OCI-LY7 (cell line): ENCODE measurements at places on chromosomes 2 and 18. TPM values are rescaled to one million over a fixed set of nuclear protein-coding genes. Genes with fewer than 3 reads are reported as not detected.

DNA sequence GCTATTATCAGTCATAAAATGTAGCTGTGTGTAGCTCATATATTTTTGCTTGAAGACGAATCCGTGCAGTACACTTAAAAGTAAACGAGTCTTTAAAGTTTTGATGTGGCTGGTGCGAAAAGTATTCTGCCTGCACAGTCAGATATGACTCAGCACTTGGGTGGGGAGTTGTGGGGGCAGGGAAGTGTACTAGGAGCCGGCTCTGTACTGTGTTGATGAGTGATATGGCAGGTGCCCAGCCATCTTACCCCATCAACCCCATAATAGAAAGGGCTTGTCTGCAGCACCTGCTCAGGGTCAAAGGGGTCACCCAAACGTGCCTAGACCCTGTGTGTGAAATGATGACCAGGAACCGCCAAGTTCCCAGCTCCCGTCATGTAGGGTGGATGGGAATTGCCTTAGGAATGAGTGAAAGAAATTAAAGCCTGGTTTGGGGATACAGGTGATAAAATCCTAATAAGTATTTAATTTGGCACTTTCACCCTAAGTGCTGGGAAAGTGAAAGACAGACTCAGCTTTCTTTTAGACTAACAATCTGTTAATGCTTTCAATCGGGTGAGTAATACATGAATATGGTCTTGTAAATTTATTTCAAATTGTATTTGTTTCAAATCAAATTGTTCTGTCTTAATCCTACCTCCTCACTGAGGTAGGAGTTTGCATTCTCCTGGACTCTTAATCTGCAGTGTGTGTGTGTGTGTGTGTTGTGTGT is 48.0 kb downstream of the BCL2L11 start:
- peak; percentile 12 for DNase-seq

- no peak for DNase-seq
Measured at GRCh38 chr2:72931280-72931910, 14.1 kb downstream of the EMX1 start.

GRCh38 chr18:51164761-51165281 is 32.7 kb downstream of the MEX3C start:
- no peak for DNase-seq

Gene GCFC2
- 17.3 and 19.3 TPM in 2 replicates for total RNA-seq
